ENCODE measurements at places on chromosomes 6 and 20.

DNA sequence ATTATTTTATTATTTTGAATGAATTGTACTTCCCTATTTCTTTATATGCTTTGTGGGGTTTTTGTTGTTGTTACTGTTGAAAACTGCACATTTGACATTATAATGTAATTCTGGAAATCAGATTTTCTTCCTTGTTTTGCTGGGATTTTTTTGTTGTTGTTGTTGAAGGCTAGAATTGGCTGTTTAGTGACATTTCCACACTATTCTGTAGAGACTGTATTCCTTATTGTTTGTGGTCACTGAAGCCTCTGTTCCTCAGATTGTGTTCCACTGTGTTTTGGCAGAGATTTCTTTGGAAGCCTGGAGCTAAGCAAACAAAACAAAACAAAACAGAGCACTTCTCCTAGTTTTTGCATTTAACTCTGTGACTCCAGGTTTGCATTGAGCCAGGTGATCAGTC, 52.9 kb downstream of the CDYL start:
- DNase-seq, result no peak

- DNase-seq, result no peak
These were observed 100.4 kb upstream of the TCF21 start for GRCh38 chr6:133788556-133788955.

GRCh38 chr20:44389871-44390270, 34.4 kb downstream of the HNF4A start:
- no peak for DNase-seq

DNA sequence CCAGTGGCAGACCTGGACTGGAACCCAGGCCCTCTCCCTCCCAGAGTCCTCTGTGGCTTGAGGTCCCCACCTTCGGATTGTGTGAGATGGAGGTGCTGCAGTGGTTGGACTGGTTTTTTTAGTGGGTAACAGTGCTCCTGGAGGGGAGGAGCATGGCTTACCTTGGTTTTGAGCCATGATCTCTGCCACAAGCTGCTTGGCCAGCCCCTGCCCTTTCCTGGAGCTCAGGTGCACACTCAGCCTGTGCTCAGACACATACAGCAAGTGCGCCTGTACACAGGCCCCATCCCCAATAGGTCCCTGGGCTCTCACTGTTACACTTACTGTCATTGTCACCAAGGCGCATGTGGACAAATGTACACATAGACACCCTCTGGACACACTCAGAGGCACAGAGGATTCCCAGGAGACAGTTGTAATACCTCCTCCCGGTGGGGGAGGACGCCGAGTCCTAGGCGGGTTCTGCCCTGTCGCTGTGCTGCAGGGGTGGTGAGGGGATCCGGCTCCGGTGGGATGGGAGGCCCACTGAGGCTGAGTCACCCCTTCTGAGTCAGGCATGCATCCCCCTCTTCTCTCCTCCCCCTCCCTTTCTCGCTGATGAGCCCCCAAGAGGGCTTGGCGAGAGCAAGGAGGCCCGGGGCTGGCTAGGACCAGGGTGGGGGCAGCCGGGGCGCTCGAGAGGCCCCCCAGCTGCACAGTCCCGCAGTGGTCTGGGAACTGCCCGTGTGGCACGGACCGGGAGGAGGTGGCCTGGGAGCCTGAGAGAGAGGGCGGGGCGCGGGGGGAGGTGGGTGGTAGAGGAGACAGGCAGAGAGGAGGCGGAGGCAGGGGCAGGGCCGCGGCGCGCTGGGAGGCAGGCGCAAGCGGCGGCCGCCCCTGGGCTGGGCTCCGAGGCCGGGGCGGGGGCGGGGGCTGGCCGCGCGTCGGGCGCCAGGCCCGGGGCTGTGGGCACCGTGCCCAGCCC, 522 bp upstream of the EPB41L1 start:
- DNase-seq, result peak; percentile 69

DNA sequence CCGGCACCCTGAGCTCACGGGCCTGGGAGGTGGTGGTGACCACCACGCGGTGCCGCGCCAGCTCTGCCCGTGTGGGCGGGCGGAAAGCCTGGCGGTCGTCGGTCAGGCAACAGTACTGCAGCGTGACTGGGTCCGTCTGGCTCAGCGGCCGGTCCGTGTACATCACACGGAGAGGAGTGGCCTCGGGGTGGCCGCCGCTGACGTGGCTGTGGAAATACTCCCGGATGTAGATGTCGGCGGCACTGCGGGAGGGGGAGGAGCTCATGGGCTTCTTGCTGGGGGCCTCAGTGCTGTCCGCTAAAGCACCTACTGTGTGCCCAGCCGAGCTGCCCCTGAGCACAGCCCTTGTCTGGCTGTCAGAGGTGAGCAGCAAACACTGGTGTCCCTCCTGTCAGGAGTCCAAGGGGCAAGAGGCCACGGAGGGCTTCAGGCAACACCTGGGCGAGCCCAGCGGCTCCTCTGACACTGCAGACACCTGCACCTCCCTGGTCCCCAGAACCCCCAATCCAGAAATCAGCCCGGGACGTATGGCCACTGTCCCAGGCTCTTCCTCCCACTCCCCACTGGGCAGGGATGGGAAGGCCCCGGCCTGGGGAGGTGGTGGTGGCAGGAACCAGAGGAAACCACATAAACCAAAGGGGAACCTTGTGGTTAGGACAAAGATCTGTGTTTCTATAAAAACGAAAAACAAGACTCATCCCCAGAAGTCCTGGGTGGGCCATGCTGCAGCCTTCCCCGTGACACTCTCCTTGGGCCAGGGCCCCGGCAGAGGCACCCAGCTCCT, 6.5 kb downstream of the HELZ2 start:
- DNase-seq, result no peak

GRCh38 chr20:4702562-4703280, 19.0 kb upstream of the PRND start:
- no peak for DNase-seq

DNA sequence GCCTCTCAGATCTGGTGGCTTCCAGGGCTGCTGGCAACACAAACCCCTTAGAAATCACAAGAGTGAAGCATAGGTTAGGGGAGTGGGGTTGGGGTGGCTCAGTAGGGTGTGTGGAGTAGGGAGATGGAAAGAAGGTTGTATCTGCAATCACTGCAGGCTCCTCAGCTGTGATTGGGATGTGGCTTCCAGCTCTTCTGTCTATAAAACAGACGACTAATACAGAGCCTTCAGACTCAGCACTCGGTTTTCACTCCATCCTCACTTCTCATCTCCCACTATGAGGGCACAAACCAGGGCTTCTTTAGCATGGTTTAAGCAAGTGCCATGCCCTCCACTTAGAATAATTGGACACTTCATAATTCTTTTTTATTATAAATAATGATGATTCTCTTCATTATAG, 46.4 kb upstream of the CAP2 start:
- no peak for DNase-seq

DNA sequence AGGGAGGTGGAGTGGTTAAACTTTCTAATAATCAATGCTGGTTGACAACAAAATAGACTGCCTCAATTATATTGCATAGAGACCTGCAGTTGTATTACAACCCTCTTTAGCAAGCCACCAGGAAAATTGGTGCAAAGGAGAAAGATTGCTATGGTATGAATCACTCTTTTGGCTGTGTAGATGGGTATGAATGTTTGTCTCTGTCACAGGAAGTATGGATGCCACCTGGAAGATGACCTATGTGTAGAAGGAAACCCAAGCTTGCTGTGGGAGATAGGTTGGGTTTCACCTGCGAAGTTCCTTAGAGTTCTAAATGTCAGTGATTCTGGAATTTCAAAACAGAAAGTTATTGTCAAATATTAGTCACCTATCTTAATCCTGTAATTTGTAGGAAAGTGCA, 134.6 kb downstream of the SOBP start:
- no peak for DNase-seq

DNA sequence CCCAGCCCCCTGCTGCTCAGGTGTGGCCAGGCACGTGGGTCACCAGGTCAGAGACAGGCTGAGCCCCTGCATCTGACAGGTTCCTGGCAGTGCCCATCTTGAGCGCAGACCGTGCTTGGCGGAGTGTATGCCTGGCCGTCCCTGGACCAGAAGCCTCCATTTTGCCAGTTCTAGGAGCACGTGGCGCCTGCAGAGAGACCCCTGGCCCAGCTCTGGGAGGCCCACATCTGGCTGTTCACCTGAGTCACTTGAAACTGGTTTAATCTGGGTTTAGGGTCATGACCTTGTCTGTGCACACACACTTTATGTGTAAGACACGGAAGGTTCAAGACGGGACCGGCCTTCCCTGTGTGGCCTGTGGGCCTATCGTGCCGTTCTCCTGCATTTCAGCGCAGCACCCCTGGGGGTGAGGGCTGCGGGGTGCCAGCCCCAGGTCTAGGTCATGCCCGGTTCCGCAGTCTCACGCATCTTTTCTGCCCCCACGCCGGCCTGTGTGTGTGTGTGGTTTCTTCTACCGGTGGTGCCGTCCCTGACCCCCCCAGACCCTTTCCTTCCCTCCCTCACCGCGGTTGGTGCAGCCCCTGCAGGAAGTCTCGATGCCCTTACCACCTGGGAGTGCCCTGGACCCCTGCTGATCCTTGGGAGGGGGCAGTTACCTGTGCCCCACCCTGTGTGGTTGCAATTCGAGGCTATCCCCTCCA, 14.0 kb downstream of the SS18L1 start:
- no peak for DNase-seq

DNA sequence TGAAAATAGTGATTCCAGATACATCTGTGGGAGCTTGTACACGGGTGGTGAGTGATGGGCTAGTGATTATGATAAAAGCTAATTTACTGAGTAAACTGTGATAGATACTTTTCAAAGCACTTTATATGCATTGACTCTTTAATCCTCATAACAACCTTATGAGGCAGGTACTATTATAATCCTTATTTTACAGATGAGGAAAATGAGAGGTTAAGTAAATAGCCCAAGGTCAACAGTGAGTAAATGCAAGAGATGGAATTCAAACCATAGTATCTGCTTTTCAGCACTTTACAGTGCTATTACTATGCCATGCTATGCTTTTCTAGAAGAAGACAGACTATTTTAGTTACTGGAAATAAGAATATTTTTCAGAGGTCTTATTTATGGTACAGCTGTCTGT, 320.9 kb upstream of the CITED2 start:
- DNase-seq, result no peak

DNA sequence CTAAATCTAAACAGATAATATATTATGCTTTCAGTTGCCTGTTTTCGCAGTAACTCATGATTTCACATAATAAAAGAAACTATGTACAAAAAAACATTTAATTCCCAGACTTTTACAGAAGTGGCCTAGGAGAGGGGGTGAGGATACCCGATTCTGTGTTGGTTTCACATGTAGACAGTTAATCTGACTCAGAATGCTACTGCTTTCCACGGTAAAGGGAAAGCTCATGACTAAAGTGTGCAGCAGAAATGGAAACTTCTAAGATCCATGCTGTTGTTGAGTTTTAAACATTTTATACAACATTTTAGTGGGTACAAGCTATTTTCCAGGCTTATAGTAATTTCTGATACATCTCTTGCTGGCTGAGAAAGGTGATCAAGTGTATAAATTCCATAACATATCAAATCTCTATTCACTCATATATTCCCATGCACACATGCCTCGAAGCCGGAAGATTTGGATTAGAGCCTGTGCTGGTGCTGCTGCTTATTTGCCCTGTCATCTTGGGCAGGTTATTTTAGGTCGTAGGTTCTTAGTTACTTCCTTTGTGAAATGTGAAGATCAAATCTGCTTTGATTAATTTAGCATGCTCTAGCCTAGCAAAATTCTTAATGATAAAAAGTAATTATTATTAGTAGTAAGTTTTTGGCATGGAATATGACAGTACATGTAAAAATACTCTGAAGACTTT, 896.7 kb upstream of the MAP3K7 start:
- no peak for DNase-seq

GRCh38 chr20:61728786-61729770, 336.6 kb downstream of the TAF4 start:
- DNase-seq, result no peak

GRCh38 chr6:89518352-89519055, 85.6 kb downstream of the ANKRD6 start:
- no peak for DNase-seq

- DNase-seq, result no peak
These were observed 1.1 kb upstream of the NECAB3 start for GRCh38 chr20:33675136-33675959.

DNA sequence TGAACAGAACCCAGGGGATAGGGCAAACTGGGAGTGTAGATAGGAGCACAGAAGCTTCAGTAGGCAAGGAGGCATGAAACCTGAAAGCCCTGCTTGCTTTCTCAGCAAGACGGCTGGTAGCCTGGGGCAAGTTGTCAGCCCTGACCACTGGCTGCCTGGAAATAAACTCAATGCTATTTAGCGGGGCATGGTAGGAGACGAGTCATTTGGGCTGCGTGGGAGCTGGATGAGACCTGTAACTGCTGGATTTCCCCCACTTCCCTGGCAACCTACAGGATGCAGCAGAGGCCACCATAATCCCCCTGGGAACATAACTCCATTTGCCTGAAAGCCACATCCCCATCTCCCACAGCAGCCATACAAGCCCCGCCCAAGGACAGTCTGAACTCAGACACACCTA, 332.6 kb upstream of the TBX18 start:
- no peak for DNase-seq

GRCh38 chr6:157637941-157638662, 184.9 kb upstream of the SNX9 start:
- DNase-seq, result no peak

DNA sequence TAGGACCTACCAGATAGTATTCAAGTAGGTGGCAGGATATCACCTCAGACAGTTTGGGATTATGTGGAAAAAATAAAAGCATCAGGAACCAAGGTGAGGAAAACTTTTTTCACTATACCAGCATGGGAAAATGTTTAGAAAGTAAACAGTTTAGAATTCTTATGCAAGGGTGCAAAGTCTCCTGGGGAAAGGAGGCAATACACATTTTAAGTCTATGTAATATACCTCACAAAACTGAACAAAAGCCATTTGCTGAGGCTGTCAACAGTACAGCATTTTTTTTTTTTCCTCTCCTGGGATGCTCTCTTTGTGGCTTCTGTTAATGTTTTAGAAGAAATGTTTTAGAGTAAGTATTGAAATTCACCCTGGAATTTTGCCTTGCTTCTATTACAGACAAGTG, 73.5 kb downstream of the PHF3 start:
- DNase-seq, result no peak

GRCh38 chr6:8780653-8781052, 345.3 kb upstream of the SLC35B3 start:
- no peak for DNase-seq

GRCh38 chr6:15985379-15985959, 143.4 kb upstream of the MYLIP start:
- no peak for DNase-seq

- DNase-seq, result no peak
These were observed 26.7 kb downstream of the KAT14 start for GRCh38 chr20:18164356-18164755.

GRCh38 chr6:135062735-135063134, 8.1 kb upstream of the HBS1L start:
- no peak for DNase-seq

DNA sequence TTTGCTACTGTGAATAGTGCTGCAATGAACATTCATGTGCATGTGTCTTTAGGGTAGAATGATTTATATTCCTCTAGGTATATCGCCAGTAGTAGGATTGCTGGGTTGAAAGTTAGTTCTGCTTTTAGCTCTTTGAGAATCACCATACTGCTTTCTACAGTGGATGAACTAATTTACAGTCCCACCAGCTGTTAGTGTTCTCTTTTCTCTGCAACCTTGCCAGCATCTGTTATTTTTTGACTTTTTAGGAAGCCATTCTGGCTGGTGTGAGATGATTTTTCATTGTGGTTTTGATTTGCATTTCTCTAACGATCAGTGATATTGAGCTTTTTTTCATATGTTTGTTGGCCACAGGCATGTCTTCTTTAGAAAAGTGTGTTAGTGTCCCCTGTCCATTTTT, 40.0 kb downstream of the PLG start:
- DNase-seq, result no peak

GRCh38 chr20:31720486-31721407, 1.9 kb downstream of the BCL2L1 start:
- DNase-seq, result no peak

GRCh38 chr6:89564752-89565427, 73.7 kb downstream of the LYRM2 start:
- DNase-seq, result no peak
